ENCODE measurements at places on chromosomes 3 and 15. TPM values are rescaled to one million over a fixed set of nuclear protein-coding genes. Genes with fewer than 3 reads are reported as not detected.

Gene ST3GAL6
- total RNA-seq = 8.3 TPM

Gene ASB14
- not detected for total RNA-seq

Gene CEP97
- total RNA-seq = 12.3 TPM

GRCh38 chr15:53296603-53297002 is 462.9 kb downstream of the WDR72 start:
- no peak overlapping the region for H3K27ac ChIP-seq
- no peaks in the 10 kb centered on the region for H3K27me3 ChIP-seq
- no peak overlapping the region for H3K4me3 ChIP-seq
- H3K36me3 ChIP-seq = no peaks in the 10 kb centered on the region
- DNase-seq = no peak
- H3K4me1 ChIP-seq = no peaks in the 10 kb centered on the region

DNA sequence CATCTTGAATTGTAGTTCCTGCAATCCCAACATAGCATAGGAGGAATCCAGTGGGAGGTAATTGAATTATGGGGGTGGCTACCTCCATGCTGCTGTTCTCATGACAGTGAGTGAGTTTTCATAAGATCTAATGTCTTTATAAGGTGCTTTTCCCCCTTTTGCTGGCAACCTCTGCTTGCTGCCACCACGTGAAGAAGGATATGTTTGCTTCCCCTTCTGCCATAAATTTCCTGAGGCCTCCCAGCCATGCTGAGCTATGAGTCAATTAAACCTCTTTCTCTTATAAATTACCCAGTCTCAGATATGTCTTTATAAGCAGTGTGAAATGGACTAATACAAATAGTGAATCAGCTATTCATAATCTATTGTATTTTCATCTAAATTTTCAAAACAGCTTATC is 537.3 kb downstream of the EPHA3 start:
- DNase-seq = no peak
- no peak overlapping the region for H3K27ac ChIP-seq
- H3K27me3 ChIP-seq = no peaks in the 10 kb centered on the region

Data from WTC11 (cell line).